Tibial nerve (tissue), 4 donors: ENCODE measurements at places on chromosomes 7 and 10.

GRCh38 chr10:75401569-75402485 is at the start of gene ZNF503:
Gene ZNF503, minus strand, starts transcription at chr10:75401764. Its CDS starts 345 bp downstream, at chr10:75401419.
- DNase-seq, result peak; percentile 94

- DNase-seq, result no peak
Measured at GRCh38 chr10:37035853-37036252, 89.5 kb upstream of the ANKRD30A start.

DNA sequence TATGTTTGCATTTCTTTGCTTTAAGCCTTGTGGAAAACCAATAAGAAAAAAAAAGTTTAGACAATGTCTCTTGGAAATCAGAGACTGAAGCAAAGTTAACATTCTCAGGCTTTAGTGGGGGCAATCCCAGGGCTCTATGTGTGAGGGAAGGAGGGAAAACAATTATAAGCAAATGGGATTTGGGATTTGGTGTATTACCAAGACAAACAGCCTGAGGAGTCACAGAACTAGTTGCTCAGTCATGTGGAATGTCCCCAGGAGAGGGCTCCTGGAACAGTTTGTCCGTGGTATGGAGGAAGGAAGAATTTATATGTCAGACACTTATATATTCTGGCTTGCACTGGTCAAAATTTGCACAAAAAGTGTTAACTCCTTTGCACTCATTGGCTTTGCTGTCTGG is 562.9 kb upstream of the TPK1 start:
- DNase-seq, result no peak

DNA sequence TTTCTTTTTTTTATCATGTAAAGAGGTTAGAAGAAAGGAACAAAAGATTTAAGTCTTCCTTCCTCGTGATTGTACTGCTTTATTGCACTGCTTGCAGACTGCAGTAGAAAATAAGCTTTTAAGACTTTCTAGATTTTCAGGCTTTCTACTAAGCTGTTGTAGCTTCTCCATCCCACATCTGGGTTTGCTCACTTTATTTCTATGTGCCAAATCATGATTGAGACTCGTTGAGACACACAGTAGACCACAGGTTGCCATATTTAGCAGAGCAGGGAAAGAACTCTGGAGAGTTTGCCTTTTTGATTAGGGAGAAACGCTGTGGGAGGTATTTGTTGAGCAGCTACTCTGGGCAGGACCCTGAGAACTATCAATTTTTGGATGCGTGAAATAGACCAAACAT is 89.2 kb upstream of the BTBD16 start:
- DNase-seq, result no peak

GRCh38 chr10:1872151-1872726 is 134.9 kb upstream of the ADARB2 start:
- no peak for DNase-seq

- no peak for DNase-seq
Measured at GRCh38 chr7:19916046-19916445, 142.6 kb upstream of the TMEM196 start.

DNA sequence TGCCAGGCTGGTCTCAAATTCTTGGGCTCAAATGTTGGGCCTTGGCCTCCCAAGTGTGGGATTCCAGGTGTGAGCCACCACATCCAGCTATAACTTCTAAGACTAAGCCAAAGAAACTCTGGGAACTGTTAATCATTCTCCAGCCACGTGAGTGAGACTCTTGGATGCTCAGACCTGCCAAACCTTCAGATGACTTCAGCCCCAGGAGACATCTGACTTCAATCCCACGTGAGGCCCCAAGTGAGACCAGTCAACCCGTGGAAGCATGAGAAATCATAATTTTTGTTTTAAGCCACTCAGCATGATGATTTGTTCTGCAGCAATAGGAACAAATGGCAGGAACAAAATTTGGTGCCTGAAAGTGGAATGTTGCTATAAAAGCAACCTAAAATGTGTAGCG is 4.3 kb upstream of the PCBD1 start:
- DNase-seq, result no peak

- peak; percentile 3 for DNase-seq
Measured at GRCh38 chr7:159027789-159028507, 116.7 kb downstream of the VIPR2 start.

- no peak for DNase-seq
Measured at GRCh38 chr7:101397243-101397642, 34.6 kb downstream of the COL26A1 start.

- DNase-seq, result no peak
Measured at GRCh38 chr10:17109475-17110207, 20.0 kb downstream of the CUBN start.

GRCh38 chr10:10132009-10132408 is 885.7 kb upstream of the CELF2 start:
- DNase-seq, result no peak

DNA sequence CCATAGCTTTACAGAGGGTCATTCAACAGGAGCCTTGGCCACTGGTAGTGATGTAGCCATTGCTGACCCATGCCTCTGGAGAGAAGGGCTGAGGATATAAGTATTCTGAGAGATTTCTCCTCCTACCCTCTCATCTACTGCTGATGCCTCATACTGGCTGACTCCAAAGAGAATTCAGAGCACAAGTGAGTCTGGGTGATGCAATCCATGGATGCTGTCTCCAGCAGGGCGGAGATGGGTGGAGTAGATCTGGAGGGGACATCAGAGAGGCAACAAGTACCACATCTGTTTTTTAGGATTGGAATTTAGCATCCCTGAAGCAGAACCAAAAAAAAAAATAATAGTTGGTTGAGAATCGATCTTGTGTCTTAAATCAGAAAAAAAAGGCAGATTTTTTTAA is 705.7 kb upstream of the CELF2 start:
- no peak for DNase-seq

DNA sequence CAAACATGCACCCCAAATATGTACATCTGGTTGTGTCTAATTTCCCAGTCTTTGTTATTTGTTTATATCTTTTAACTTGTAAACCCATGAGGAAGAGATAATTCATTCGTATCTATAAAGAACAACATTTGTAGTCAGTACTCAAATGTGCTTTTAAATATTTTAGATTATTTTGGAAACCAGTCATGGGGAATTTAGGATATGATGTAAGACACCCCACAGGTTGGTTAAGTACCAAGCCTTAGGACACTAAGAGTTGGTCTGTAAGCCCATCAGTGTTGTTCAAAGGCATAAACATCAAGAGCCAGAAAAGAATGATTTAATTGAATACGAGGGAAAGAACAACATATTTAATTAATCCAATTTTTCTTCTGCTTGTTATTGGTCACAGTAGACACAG is 421.1 kb upstream of the SEMA3C start:
- no peak for DNase-seq

DNA sequence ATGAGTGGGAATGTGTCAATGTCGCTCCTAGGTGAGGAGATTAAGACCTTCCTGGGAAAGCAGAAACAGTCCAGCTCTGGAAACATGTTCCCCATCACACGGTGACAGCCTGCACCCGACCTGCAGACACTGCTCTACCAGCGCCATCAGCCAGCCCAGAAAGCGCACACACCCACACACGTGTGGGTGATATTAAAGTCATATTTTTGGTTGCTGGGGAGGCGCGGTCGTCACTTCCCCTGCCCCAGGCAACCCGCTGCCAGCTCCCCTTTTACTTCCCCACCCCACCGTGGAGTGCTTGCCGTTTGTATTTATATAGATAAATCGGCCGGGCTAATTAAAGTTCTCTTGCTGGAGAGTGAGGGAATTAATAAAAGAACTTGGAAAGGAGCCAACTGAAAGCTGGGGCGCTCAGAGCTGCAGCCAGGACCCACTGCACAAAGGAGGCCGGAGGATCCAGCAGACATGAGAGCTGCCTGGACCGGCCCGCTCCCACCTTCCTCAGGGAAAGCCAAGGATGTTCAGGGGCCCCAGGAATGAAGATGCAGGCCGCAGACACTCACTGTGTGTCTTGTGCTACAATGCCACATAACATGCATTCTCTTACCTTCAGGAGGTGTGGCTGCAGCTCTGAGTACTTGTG is 145.2 kb upstream of the UNC5B start:
- DNase-seq, result no peak

GRCh38 chr10:24824536-24824935 is 100.8 kb upstream of the ARHGAP21 start:
- DNase-seq, result no peak

GRCh38 chr7:150949971-150950491 is 28.1 kb downstream of the KCNH2 start:
- DNase-seq, result no peak

DNA sequence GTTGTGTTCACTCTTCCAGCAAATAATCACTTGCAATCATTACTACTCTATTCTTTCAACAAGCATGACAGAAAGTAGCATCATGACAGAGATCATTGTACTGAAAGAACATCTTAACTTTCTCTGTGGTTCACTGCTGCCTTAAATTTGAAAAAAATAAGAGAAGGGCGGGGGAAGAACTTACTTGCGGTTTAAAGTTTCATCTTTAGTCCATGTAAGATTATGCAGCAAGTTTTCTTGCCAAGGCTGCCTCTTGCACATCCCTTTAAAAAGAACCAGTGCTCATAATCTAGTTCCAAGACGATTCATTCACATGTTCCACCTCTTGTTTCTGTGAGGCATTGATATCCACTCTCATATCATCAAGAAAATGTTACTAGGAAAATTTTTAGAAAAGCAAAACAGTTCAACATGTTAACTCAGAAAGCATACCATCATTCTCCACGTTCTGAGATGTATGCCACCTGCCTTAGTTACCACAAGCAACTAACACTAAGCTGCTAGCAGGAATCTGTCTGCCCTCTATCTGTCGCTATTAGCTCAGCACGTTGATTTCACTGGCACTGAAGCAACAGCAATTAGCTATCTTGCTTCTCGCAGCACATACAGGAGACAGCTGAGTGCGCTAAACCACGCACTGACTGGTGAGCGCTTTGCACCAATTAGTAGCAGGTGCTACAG is at the start of gene PCDH15:
Gene PCDH15, minus strand, starts transcription at position 491 of the 681 bp plus-strand sequence. CDS start 136,969 bp downstream, outside the sequence.
- DNase-seq, result no peak

DNA sequence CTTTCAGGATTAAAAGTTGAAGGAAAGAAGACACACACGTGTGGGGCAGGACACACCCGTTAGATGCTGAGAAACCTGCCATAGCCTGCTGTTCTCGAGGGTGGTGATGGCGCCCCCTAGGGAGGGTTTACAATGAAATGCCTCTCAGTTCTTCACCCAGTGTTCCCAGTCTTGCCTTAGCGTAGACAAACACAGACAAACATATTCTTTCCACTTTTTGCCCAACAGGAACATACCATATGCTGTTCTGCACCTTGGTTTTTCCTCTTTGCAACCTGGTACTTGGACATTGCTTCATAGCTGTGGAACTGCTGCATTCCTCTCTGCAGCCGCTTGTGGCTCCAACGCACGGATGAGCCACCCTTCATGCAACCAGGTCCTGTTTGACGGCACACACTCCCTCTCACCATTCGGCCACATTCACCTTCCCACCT is 23.3 kb upstream of the HSPA12A start:
- DNase-seq, result no peak

GRCh38 chr7:139765143-139765542 is 12.7 kb downstream of the HIPK2 start:
- DNase-seq, result no peak

DNA sequence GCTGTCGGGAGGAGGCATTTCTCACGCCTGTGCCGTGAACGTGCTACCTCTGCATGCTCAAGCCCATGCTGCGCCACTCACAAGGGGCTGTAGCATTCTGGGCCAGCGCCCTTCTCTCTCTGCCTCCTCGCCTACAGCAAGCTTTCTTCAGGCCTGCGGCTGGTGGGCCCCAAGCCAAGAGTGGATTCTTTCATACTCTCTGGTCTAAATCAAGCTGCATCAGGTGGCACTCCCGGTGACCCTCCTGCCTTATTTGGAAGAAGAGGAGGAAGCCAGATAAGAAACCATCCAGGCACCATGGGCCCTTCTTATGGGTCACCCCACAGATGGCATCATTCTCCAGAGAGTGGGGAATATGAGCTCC is 86.7 kb upstream of the DUSP5 start:
- no peak for DNase-seq

DNA sequence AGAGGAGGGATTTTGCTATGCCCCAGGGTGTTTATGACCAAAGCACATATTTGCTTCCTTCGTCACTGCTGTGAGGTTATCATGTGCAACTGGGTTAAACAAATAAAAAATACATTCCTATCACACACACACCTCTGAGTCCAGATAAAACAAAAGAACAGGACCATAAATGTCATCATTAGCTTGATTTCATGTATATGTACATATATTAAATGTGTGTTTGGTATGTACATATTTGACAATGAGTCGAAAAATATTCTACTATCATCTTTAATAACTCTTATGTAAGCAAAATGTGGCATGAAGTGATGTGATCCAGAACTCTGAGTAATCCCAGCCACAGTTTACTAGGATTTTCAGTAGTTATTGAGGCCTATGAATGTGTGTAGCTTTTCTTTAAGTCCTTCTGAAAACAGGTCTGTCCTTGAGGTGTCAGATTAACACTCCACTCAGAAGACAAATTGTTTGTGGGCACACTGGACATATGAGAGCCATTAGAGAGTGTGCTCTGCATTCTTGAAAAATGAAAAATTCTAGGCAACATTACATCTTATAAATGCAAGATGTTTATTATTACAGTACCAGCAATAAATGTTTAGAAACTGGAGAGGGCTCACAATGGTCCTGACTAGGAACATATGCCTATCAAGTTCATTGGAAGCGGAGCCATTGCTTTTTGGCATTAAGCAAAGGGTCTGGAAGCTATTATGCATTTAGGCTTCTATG is 335.1 kb upstream of the SEMA3A start:
- no peak for DNase-seq

GRCh38 chr10:85557077-85557476 is 809.5 kb downstream of the GRID1 start:
- no peak for DNase-seq

GRCh38 chr10:59362144-59362958 is at the start of gene FAM13C:
Gene FAM13C, minus strand, starts transcription at chr10:59362549. Its CDS starts 89 bp downstream, at chr10:59362460.
- DNase-seq, result no peak

DNA sequence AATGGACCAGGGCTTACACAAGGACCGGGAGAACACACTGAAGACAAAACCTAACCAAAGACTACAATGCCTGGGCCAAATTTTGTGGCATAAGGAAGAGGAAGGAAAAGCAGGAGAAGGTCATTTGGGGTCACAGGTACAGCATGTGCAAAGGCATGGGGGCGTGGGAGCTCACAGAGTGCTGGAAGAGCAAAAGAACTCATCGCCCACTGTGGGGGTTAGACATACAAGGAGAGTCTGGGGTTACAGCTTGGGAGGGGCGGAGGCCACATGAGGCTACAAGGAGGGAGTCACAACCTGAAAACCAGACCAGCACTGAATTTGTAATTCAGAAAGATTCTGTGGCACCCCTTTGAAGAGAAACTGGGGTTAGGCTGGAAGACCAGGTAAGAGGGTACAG is 9.7 kb downstream of the PUS7 start:
- no peak for DNase-seq

- no peak for DNase-seq
Measured at GRCh38 chr10:104802941-104803340, 161.9 kb downstream of the SORCS3 start.

DNA sequence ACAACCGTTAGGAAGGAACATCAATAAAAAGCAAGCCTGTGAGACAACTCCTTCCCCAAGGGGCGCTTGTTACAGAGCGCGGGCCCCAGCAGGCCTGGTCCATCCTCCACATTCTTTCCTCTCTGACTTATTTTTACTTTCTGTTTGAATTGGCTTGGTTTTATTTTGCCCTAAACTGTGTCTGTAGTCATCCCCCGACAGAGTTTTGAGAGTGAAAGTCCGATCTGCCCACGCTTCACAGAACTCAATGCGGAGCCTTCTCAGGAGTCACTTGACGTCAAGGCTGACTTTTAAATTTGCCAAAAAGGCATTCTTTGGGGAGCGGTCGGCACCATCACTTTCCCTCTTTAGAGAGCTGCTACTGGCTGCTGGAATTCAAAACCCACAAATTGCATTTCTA is 150.1 kb upstream of the KLF6 start:
- peak; percentile 35 for DNase-seq
